ENCODE measurements at places on chromosomes 3 and 15.
A peak's percentile ranks its signal among the peaks of the same experiment; 100 is the strongest.

DNA sequence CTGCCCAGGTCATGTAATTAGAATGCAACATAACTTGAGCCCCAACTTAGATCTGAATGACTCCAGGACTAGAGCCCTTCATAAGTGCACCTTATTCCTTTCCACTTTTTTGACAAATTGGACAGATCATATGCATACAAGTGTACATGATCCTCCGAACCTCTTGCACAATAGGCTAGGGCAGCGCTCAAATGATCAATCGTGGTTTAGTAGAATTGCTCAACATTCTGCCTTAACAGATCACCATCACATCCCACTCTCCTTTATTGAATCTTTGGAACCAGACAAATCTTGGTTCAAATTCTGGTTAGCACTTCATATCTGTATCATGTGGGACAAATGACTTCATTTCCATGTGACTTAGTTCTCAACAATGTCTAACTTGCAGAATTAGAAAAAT, 106.8 kb upstream of the CDIN1 start:
- DNase-seq, result no peak

GRCh38 chr15:74427607-74428441, 5.9 kb downstream of the SEMA7A start:
- DNase-seq, result no peak

DNA sequence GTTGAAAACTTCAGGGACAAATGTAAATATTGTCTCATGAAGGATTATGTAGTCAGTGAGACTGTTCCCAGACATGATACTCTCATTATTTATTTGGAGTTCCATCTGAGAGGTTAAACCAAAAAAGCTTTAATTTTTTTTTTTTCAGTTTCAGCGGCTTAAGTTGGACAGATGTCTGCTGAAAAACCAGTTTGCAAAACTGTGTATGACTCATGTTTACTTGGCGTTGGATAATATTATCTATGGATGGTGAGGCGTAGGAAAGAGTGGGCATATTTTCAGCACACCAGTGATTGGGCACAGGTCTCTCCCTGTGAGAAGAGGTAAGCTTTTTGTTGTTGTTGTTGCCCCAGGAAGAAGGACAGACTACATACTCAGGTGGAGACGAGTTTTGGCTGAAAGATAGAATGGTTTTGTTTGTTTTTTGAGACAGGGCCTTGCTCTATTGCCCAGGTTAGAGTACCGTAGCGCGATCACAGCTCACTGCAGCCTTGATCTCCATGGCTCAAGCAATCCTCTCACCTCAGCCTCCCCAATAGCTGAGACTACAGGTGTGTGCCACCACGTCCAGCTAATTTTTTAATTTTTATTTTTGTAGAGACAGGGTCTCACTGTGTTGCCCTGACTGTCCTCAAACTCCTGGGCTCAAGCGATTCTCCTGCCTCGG, 16.4 kb upstream of the ANXA2 start:
- no peak for DNase-seq

DNA sequence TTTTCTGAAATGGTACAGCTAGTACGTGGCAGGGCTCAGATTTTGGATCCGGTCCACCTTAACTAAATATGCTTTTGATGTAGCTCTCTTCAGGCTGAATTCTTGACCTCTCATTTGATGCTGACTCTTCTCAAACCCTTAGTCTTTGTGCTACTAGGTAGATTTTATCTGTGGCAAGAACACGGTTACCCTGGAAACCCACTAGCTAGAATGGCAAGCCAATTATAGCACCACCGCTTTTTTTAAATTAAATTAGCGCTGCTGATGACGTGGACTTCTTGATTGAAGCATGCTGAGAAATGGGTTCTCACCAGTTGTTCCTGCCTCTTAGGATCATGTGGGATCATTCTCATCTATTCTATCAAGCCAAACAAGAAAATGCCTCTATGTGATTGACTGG, 421.5 kb downstream of the LPP start:
- DNase-seq, result no peak

GRCh38 chr3:16331319-16331883, 66.4 kb downstream of the OXNAD1 start:
- no peak for DNase-seq

- DNase-seq, result no peak
These were observed 28.2 kb downstream of the MYL3 start for GRCh38 chr3:46835054-46835453.

DNA sequence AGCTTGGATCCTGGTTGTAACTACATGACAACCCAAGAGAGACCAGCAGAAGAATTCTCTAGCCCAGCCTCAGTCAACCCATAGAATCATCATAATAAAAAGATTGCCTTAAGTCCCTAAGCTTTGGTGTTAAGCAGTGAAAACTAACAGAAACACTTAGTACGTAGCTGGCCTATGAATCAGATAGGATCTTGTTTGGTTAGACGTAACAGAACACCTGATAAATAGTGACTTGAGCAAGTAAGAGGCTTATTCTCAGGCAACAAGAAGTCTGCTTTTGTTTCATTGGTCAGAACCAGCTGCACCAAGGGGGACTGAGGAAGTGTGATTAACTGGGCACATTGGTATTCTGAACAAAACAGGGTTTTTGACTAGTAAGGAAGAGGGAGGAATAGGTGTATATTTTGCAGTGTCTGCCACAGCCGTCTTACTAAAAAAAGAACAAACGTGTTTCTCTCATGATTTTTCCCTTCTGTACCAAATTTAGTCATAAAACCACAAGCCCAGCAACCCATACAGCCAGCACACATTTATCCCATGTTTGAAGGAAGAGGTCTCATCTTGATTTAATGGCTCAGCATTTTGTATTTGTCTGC, 53.3 kb upstream of the GLCE start:
- no peak for DNase-seq

DNA sequence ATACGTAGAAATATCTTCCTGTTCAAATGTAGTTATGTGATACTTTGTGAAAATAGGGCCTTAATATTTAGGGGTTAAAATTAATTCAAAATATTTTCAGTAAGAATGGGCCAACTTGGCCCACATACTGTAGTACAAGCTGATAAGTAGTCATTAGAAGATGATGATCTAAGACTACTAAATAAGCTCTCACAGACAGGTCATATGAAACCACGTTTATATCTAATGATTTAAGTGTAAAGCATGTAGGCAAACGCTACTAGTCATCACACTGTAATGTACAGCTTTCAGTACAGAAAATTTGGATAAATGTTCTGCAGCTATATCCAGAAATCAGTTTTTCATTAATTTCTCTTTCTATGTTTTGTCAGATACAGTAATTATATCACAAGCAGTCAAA, 228.6 kb downstream of the UBE2E2 start:
- no peak for DNase-seq

- no peak for DNase-seq
These were observed 1520.6 kb upstream of the CADM2 start for GRCh38 chr3:83438188-83438587.

GRCh38 chr15:74252291-74252690, 16.2 kb downstream of the CCDC33 start:
- DNase-seq, result no peak

- no peak for DNase-seq
These were observed 94.7 kb downstream of the STAG1 start for GRCh38 chr3:136657526-136657925.

DNA sequence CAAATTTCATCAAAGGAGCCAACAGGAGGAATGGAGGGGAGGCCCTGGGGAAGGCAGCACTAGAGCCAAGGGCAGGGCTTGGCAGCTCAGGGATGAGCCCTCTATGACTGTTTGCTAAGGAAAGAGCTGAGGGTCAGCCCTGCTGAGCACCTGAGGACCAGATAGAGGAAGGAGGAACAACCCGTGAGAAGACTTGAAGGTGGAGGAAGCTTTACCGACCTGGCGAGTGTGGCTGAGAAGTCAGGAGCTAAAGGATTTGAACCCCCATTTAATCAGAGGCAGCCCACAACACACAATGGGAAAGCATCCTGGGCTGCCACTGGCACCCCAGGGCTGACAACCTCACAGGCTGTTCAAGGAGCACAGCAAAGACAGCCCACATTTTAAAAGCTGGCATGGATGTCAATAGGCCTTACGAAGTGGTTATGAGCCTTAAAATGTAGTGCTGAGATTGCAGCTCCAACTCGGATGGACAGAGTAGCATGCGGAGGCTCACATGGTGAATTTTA, 20.7 kb upstream of the LRRC2 start:
- DNase-seq, result no peak

- no peak for DNase-seq
These were observed 40.5 kb downstream of the RASGRP1 start for GRCh38 chr15:38524156-38524555.

GRCh38 chr15:92524874-92525565, 130.6 kb downstream of the FAM174B start:
- DNase-seq, result no peak

DNA sequence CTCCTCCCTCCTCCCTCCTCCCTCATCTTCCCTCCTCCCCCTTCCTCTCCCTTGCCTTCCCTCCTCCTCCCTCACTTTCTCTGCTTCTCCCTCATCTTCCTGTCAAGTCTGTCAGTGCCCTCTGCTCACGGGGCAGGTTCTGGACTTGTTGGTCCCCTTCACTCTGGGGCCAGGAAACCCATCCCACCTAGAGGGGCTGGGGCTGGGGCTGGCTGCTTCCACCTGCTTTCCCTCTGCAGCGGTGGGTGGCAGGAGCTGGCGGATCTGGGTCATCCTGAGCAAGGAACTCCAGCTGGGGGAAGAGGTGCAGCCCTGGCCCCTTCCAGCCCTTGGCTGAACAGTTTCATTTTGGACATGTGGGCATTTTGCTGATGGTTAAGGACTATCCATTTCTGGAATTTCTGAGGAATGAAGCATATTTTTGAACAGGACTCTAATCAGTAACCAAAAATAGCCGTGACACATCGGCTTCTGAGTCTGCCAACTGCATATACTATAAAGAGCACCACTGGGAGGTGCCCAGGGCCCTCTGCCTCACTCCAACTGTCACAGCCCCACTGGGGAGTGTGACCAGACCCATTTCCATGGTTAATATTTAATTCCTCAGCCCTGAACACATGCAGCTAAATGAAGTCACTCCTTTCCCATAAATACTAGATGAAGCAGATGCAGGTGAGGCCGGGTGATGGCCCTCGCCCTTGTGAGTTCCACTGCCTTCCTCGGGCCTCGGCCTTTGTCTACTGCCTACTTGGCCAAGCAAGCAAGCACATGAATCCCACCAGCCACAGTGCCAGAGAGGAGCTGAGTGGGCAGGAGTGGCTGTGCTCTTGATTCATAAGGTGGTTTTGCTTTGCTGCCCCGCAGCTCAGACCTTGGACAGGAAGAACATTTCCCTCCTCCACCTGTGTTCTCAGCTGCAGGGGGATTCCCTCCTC, 39.8 kb downstream of the CHDH start:
- peak; percentile 48 for DNase-seq

- no peak for DNase-seq
These were observed 725.5 kb upstream of the ARRDC4 start for GRCh38 chr15:97234851-97235610.

- no peak for DNase-seq
These were observed 350.8 kb upstream of the ZNF385D start for GRCh38 chr3:22101811-22102210.

DNA sequence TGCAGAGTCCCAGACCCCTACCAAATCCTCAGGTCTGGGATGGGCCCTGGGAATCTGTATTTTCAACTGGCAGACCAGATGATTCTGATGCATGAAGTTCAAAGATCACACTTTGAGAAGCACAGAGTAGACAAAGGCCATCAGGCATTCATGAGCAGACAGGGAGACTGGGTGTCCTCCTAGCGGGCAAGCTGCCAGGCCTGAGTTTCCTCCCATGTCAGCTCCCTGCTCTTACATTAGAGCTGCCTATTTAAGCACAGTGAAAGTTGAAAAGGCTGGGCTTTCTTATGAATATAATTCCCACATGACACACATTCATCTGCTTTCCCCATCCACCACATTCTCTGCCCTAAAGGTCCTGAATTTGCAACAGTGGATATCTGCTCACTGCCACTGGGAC, 14.0 kb downstream of the CAPN3 start:
- no peak for DNase-seq

All from GM10248 (cell line).